ENCODE measurements at places on chromosomes 11 and 22. TPM values are rescaled to one million over a fixed set of nuclear protein-coding genes. Genes with fewer than 3 reads are reported as not detected.

The CADM1 gene
- 455 TPM for total RNA-seq

The RAPSN gene
- total RNA-seq, result 8.1 TPM

The CPT1A gene
- 34.4 TPM for total RNA-seq

The CLDN5 gene
- 74.5 TPM for total RNA-seq

The MUC15 gene
- 3.7 TPM for total RNA-seq

The CYP2D6 gene
- 3.3 TPM for total RNA-seq

The FAM83F gene
- 3.4 TPM for total RNA-seq

The OR52N4 gene
- not detected for total RNA-seq

The ACTN3 gene
- 0.49 TPM for total RNA-seq

The ASCC2 gene
- 31.0 TPM for total RNA-seq

The CDK2AP2 gene
- total RNA-seq, result 13.1 TPM

The CFAP68 gene
- 14.3 TPM for total RNA-seq

The CNGA4 gene
- total RNA-seq, result 0.27 TPM

The CASP1 gene
- 6.8 TPM for total RNA-seq

The PRR33 gene
- 0.16 TPM for total RNA-seq
